Hepatocyte (in vitro differentiated cells): ENCODE measurements at places on chromosomes 4 and X.
A peak's percentile ranks its signal among the peaks of the same experiment; 100 is the strongest.

DNA sequence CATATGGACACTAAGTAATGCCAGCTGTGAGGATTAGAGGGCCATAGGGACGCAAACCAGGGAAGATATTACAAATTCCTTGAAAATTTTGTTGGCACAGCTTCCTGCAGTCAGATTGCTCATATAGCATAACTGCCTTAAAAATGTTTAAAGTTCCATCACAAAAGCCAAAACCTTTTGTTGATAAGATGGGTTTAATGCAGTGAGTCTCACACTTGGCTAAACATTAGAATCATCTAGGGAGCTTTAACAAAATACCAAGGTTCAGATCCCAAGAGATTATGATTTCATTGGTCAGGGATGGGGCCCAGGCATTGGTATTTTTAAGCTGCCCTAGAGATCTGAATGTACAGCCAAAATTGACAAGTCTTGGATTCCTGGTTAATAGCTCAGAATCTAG, 376.5 kb upstream of the MAD2L1 start:
- no peak for DNase-seq

DNA sequence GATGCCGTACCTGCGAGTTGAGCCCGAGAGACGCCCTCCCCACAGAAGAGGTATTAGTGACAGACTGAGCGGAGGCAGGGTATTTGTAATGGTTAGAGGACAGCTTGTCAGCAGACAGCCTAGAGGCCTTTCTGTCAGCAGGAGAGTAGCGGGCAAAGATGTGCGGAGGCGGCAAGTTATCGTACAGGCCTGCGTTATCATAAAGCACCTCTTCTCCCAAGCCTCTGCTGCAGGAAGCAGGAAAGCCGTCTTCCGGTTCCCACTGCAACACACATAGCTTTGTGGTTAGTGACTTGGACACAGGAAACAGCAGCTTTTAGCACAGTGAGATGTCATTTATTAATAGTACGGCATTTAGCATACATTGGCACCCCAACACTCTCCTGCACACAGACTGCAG, 158.3 kb downstream of the AFAP1 start:
- DNase-seq, result no peak

GRCh38 chrX:110318664-110318968, 731 bp upstream of the AMMECR1 start:
- DNase-seq, result no peak

DNA sequence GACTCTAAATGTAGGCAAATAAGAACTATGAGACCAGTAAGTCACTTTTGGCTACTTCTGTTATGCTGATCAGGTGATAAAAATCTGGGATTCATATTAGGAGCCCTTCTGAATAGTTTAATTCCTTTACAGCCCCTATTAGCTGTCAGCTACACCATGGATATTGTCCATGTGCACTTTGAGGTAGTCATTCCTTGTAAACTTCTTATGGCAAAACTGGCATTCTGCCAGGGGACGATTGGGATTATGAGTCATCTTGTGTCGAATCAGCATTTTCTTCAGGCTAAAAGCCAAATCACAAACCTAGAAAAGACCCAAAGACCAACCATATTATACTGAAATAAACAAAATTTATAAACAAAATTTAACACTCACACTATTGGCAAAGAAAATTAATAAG, 227.6 kb downstream of the PRDM5 start:
- DNase-seq, result peak; percentile 72

GRCh38 chr4:151093203-151093602, 6.2 kb upstream of the RPS3A start:
- no peak for DNase-seq

DNA sequence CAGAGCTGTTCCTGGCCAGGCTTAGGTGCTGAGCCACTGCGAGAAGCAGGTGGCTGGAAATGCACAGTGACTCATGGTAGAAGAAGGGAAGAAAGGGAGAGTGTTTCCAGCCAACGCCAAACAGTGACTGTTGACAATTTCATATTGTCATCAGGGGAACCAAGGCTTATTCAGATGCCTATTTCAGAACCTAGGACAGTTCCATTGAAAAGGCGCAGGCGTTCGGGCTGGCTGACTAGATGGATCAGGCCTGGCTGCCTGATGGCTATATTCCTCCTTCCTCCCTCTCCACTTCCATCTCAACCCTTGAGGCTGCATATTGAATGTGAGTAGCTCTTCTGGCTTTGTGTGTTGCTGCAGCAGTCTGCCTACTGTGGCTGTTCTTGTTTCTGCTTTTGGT, 73.0 kb upstream of the FRMPD4 start:
- peak; percentile 42 for DNase-seq

- peak; percentile 10 for DNase-seq
Measured at GRCh38 chr4:143186649-143187048, 1.9 kb downstream of the USP38 start.

- DNase-seq, result no peak
Measured at GRCh38 chr4:961351-962230, 11.8 kb downstream of the DGKQ start.
